ENCODE measurements at places on chromosomes 5 and 9. TPM values are rescaled to one million over a fixed set of nuclear protein-coding genes. Genes with fewer than 3 reads are reported as not detected.

The ZBTB43 gene
- 36.8 TPM for total RNA-seq

The STX17 gene
- 20.1 TPM for total RNA-seq

The ROPN1L gene
- not detected for total RNA-seq

- DNase-seq: no peak
These were observed 32.8 kb downstream of the C5orf15 start for GRCh38 chr5:133935667-133935940.

Data from Right ventricle myocardium superior (tissue), 1 donor.